Activated CD4-positive, alpha-beta T cell treated with anti-CD3 and anti-CD28 coated beads, Interleukin-2, amount 50 U/mL, for 16 hours (primary cell): ENCODE measurements at places on chromosomes 2 and 18.

- DNase-seq = no peak
Measured at GRCh38 chr18:72820571-72820970, 47.2 kb downstream of the NETO1 start.

DNA sequence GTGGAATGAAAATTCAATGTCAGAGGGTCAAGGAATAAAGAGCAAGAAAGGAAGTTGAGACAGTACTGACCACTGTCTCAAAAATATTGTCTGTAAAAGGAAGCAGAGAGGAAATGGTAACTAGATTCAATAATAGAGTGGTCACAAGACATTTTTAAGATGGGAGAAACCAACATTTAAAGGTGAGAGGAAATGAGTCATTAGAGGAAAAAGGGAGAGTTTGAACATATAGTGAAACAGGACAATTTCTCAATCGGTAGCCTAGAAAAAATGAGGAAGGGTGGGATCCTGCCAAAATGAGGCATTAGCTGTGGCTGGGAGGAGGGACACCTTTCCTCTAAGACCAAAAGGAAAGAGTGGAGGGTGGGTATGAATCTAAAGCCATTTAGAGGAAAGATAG, 288.5 kb downstream of the SP3 start:
- DNase-seq = no peak

GRCh38 chr18:11980163-11980493, 1.2 kb upstream of the IMPA2 start:
- DNase-seq = no peak

- no peak for DNase-seq
Measured at GRCh38 chr18:1053331-1054315, 149.0 kb downstream of the ADCYAP1 start.

DNA sequence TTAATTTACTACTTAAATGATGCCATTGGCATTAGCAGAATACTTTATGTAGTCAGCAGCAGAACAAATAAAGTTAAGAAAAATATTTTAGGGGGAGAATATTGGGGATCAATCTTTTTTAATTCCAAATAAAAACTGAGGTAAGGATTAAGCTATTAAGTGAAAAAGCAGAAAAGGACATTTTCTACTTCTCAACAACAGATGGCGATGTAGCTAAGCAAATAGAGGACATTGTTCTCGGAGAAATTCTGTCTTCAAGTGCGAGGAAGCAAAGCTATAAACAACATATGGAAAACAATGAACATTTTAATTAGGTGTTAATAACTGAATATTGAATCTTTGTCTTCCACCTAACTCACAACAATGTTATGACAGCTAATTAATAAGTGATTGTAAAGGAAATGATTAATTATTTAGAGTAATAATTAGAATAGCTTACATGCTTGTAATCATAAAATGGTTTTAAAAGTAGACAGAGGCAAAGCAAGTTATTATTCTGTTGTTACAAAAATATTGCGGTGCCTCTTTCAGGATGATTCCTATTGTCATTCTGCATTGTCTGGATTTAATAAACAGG, 32.9 kb upstream of the CCDC93 start:
- DNase-seq = peak; percentile 30

GRCh38 chr2:205758051-205758450, 75.8 kb downstream of the NRP2 start:
- no peak for DNase-seq

DNA sequence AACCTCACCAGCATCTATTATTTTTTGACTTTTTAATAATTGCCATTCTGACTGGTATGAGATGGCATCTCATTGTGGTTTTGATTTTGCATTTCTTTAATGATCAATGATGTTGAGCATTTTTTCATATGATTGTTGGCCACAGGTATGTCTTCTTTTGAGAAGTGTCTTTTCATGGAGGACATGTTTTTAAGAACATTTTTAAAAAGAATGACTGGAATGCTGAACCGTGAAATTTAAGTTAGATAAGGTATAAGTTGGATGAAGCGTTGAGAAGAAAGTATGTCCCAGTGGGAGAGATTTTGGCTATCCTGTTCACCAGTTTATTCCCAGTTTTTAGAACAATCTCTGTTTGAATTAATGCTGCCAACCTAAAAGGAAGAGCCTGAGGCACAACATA, 365.9 kb downstream of the CELF4 start:
- DNase-seq = no peak

- no peak for DNase-seq
Measured at GRCh38 chr2:151379169-151379568, 21.8 kb downstream of the TNFAIP6 start.

- no peak for DNase-seq
Measured at GRCh38 chr2:205681401-205682238, 681 bp upstream of the NRP2 start.

DNA sequence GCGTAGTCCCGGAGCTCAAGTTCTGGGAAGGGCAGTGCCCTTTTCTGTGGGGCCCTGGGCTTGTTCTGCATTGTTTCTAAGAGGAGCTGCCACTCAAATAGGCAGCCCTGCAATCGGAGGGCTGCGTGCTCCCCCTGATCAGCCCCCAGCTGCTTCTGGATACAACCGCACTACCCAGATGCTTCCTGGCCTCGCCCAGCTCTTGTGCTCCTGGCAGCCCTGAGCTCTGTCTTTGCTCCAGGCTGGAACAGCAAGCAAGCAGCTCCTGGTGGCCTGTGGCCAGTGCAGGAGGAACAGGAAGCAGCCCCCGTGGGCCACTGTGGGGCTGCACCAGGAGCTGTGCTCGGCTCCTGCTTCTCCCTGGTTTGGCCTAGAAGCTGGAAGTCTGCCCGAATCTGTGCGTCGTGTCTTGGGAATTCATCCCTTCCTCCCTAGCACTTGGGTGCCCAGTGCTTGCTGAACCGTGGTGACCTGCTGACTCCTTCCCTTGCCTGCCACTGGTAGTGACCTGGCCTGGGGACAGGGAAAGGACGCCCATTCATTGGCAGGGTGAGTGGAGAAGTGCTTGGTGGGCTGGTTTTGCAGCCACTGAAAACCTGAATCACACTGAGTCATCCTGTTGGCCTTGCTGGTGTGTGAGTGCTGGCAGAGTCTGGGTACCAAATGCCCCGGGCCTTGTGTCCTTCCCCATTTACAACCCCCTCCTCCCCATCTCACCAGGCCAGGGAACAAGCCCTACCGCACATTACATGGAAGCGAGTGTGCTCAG, 27.3 kb upstream of the NTSR2 start:
- no peak for DNase-seq

GRCh38 chr2:239464166-239465016, 63.6 kb upstream of the HDAC4 start:
- DNase-seq = no peak

GRCh38 chr2:24580561-24580960, 89.5 kb downstream of the NCOA1 start:
- DNase-seq = no peak

- DNase-seq = no peak
Measured at GRCh38 chr2:221779614-221780067, 207.5 kb upstream of the EPHA4 start.

DNA sequence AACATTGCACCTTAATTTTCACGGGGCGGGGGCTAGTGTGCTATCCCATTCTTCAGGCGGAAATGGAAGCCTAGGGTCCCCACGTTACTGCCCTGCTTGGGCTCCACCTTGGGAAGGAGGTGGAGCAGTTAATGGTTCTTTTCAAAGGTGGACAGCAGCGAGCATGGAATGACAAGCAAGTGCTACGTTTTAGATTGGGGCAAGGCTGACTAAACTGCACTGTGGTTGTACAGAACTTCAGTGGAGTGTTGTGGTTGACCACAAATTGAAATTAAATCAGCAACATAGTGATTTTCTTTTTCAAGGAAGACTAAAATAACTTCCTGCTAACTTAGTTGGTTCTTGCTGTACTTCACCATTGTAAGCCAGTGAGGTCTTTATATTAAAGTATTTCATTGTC, 47.0 kb downstream of the CHRNA1 start:
- DNase-seq = peak; percentile 77

GRCh38 chr2:26438926-26439325, 37.2 kb downstream of the DRC1 start:
- no peak for DNase-seq

DNA sequence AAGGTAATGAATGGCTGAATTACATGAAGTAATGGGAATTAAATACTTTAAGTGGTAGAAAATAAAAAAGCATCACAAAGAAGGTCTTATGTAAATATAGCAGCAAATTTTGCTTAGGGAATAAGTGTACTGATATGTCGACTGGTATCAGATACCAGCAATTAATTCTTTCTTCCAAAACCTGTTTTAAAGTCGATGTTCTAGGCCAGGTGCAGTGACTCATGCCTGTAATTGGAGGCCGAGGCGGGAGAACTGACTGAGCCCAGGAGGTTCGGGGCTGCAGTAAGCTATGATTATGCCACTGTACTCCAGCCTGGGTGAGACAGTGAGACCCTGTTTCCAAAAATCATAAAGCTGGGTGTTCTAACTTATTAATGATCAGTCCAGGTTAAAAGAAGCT, 30.3 kb downstream of the SP3 start:
- DNase-seq = no peak

DNA sequence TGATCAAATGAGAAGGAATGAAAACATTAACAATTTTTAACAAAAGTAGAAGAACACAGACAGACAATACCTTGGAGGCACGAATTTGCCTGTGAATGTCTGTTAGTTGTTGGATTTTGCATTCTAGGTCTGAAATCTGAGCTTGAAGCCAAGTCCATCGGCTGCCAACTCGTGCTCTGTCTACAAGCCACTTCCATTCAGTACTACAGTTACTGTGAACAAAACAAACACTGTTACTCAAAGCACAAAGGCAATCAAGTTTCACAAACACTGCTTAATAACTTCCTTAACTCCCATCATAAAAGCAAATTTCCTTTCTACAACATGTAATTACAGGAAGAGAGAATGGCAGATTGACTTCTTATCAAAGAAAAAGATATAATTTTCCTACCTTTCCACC, 42.2 kb downstream of the KANSL1L start:
- DNase-seq = no peak

- DNase-seq = no peak
Measured at GRCh38 chr2:50347358-50348044, 684.4 kb downstream of the NRXN1 start.

DNA sequence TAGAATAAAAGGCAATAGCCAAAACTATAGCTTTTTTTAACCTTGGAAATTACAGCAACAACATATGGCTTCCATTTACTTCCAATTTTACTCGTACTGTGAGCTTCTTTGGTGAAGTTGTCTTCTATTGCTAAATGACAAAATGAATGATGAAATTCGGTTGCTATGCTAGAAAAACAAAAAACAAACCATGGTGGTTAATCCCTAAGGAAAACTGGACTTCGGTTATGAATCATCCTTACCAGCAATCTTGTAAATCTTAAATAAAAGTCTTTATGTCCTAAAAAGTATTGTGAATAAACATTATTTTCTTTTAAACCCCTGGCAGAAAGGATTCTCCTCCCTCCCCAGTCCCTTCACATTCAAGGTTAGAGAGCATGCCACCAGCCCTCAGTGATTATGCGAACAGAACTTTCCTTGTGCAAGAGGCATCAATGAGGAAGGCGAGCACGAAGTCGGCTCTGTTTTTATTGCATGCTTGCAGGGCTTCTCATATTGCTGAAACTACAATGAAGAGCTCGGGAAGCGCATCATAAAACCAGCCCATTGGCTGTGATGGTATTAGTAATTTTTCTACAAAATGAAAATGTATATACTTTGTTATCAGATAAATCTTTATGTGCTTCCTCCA, 62.9 kb downstream of the ZNF521 start:
- no peak for DNase-seq

DNA sequence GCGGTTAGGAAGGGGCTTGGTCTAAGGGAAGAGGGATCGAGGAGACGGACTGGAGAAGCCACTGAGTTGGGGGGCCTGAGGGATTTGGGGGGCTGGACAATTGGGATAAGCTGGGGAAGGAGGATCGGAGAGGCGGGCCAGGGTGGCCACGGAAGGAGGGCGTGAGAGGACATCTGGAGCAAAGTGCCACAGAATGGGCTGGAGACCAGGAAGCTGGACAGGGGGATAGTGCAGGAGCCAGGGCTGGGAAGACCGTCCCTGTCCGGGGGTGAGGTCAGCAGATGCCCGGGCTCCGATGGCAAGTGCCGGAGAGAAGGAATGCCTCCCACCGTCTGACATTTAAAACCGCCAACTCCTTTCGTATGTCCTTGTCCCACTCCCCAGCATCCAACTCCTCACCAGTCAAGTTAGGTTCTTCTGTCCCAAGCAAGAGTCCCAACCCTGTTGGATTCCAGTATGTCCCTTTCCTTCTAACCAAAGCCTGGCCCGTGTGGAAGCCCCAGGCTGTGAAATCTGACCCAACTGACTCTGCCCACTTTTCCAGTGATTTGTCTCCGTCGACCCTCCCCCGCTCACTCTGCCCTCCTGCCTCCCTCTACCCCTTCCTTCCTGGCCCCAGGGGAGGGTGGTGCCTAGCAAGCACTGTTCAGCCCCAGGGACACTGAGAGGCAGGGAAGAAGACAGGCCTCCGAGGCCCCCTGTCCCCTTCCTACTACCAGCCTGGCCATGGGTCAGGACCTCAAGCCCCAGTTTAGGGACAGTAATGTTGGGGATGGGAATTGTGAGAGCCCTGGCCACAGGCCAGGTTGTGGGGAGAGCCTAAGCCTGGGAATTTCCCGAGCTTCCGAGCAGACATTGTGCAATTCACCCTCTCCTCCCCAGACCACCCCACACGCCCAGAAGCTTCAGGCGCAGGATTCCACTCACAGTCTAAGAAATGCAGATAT, 31.5 kb upstream of the TMBIM1 start:
- no peak for DNase-seq

- DNase-seq = no peak
Measured at GRCh38 chr18:59983506-59983905, 83.7 kb downstream of the PMAIP1 start.

DNA sequence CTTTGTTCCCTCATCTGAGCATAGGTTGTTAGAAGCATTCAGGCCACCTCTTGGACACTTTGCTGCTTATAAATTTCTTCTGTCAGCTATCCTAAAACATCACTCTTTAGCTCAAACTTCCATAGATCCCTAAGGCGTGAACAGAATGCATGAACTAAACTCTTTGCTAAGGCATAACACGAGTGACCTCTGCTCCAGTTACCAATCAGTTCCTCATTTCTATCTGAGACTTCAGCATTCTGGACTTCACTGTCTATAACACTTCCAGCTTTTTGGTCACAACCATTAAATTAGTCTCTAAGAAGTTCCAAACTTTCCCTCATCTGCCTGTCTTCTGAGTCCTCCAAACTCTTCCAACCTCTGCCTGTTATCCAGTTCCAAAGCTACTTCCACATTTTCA, 8.3 kb upstream of the VWA3B start:
- no peak for DNase-seq

DNA sequence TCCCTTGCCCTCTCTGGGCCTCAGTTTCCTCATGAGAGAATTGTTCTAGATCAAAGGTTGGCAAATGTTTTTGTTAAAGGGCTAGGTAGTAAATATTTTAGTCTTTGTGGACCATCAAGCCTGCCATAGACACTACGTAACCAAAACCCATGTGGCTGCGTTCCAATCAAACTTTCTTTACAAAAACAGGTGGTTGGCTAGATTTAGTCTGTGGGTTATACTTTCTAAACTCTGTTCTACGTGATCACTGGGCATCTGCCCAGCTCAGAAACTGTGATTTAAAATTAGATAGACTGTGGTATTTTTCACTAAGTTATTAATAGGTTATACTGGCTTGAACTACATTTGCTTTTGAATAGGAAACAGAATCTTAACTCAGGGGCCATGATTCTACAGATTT, 149.8 kb upstream of the DCC start:
- no peak for DNase-seq

GRCh38 chr2:33529771-33530481, 53.5 kb downstream of the RASGRP3 start:
- no peak for DNase-seq

- no peak for DNase-seq
Measured at GRCh38 chr18:59873641-59874040, 26.2 kb upstream of the PMAIP1 start.

- no peak for DNase-seq
Measured at GRCh38 chr2:84243788-84244733, 215.0 kb downstream of the SUCLG1 start.
